ENCODE measurements at places on chromosomes 5 and 9. TPM values are rescaled to one million over a fixed set of nuclear protein-coding genes. Genes with fewer than 3 reads are reported as not detected.

DNA sequence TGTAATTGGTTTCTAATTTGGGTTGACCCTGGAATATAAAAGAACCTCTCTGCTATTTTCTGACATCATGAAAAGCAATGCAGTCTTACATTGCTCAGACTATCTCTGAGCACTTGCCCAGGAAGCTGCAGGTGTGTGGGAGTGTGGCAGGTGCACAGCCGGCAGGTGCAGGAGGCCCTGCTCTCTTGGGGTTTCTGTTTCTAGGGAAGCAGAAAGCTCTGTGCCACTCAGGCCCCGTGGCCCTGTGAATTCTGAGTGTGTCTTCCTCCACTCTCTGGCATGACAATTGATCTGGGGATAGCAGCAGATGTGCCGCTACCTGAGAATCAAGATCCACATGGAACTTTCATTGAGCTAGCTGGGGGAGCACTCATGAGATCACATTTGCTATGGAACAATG, 45.7 kb upstream of the IRX2 start:
- H3K36me3 ChIP-seq: no peaks in the 10 kb centered on the region
- no peaks in the 10 kb centered on the region for H3K27me3 ChIP-seq
- H3K4me1 ChIP-seq: no peaks in the 10 kb centered on the region
- H3K27ac ChIP-seq: no peak overlapping the region
- no peak overlapping the region for H3K4me3 ChIP-seq
- no peak for DNase-seq

- H3K4me1 ChIP-seq: peaks cover 5% of the 10 kb centered on the region
- H3K36me3 ChIP-seq: no peaks in the 10 kb centered on the region
- H3K4me3 ChIP-seq: peak overlapping the region; percentile 38
- no peak for DNase-seq
These were observed 40.9 kb upstream of the FABP6 start for GRCh38 chr5:160188141-160189015.

- H3K4me1 ChIP-seq: no peaks in the 10 kb centered on the region
- no peaks in the 10 kb centered on the region for H3K27me3 ChIP-seq
- no peaks in the 10 kb centered on the region for H3K36me3 ChIP-seq
- no peak overlapping the region for H3K27ac ChIP-seq
- H3K4me3 ChIP-seq: no peak overlapping the region
These were observed 520.0 kb downstream of the SPOCK1 start for GRCh38 chr5:136979131-136979530.

GRCh38 chr9:22622815-22623214, 176.2 kb downstream of the DMRTA1 start:
- no peak overlapping the region for H3K27ac ChIP-seq
- no peak for DNase-seq
- H3K4me1 ChIP-seq: no peaks in the 10 kb centered on the region
- no peak overlapping the region for H3K4me3 ChIP-seq
- H3K27me3 ChIP-seq: no peaks in the 10 kb centered on the region
- no peaks in the 10 kb centered on the region for H3K36me3 ChIP-seq

DNA sequence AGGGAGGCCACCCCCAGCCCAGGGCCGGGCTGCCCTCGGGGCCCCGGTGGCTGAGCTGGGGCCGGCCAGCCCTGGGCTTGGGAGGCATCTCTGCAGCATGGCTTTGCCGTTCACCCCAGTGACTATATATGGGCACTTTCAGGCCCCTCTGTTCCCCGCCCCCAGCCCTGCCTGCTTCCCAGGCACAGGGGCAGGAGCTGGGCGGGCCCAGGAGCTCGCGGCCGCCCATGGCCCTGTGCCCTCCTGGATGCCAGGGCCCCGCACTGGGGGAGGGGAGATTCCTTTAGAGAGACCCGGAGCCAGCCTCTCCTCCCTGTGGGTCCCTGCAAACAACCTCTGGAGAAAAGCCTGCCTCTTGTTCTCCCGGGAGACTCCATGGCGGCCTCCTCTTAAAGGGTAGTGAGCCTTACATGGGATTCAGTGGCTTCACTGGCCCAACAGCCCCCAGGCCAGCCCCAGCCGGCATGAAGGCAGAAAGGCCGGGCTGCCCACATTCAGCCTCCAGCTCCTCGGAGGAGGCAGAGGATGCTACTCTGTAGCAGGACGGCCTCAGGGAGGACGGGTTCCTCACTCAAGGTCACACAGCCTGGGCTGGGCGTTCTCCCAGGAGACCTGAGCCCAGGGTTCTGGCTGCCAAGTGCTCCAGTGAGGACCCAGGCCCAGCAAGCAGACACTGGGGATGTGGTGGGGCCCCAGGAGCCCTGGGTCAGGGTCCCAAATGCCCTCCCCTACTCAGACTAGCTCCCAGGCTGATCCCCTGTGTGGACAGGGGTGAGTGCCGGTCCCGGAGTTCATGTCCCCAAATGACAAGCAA, 4.1 kb downstream of the NACC2 start:
- no peaks in the 10 kb centered on the region for H3K27me3 ChIP-seq
- peaks cover 65% of the 10 kb centered on the region for H3K4me1 ChIP-seq
- H3K27ac ChIP-seq: peak overlapping the region; percentile 88
- no peak for DNase-seq

GRCh38 chr5:32074401-32074800, 99.7 kb downstream of the GOLPH3 start:
- H3K27ac ChIP-seq: no peak overlapping the region
- peaks cover 2% of the 10 kb centered on the region for H3K27me3 ChIP-seq
- no peak for DNase-seq
- H3K4me1 ChIP-seq: no peaks in the 10 kb centered on the region
- H3K4me3 ChIP-seq: no peak overlapping the region

GRCh38 chr9:117028103-117028858, 341.2 kb downstream of the TRIM32 start:
- no peaks in the 10 kb centered on the region for H3K27me3 ChIP-seq
- H3K4me3 ChIP-seq: no peak overlapping the region
- DNase-seq: no peak
- no peaks in the 10 kb centered on the region for H3K36me3 ChIP-seq

DNA sequence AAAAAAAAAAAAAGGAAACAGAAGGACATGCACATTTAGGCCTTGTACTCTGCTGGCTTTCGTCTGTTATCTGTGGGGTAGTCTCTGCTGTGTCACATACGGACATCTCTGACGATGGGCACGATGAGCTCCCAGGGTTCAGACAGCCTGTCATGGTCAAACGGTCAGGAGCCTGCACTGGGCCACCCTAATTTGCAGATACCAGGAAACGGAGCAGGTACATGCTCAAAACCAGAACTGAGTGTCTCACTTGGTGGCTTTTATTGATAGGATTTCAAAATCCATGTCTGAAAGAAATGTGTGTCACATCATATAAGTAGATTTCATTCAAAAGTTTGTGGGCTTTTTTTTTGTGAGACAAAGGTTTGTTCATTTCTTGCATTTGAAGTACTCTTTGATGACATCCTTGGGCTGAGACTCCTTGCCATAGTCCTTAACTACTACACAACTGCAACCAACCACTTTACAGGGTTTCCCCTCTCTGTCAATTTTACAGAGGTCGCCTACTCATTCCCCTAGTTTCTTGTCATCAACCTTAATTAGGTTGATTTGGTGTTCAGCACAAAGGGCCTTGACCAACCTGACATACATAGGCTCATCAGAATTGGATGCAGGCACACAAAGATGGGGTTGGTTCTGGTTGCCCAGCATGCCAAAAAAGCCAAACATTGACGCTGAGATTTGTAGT, 9.0 kb downstream of the CKMT2 start:
- no peaks in the 10 kb centered on the region for H3K36me3 ChIP-seq
- H3K27ac ChIP-seq: no peak overlapping the region
- no peak overlapping the region for H3K4me3 ChIP-seq

DNA sequence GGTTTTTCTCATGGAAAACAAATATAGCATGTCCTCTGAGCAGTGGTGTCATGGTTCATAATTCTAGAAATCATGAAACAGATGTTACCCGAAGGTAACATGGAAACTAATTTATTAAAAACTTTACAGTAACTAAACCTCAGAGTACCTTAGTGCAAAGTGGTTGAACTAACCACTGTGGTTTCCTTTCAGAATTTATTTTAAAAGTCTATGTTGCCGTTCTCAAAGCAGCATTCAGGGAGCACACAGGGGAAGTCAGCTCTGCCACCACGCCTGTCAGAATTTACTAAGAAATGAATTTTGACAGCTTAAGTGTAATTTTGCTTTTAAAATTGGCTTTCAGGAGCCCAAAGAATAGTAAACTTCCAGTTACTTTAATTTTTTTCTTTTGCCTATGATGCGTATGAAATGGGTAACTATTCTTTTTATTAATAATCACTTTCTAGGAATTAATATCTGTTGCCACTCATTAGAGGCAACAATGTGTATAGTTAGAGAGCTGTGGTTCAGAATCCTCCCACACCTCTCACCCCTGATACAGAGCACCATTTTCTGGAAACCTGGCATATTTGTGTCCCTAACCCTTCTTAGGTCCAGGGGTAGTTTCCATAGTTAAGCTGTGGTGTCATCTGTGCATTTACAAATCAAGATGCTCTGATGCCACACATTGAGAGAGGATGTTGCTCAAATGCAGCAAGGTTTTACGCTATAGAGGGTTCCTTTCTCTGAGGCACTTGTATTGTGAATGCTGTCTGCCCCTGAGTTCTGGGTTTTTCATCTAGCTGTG, 202.6 kb downstream of the ZSWIM6 start:
- H3K36me3 ChIP-seq: peaks cover 2% of the 10 kb centered on the region
- H3K4me3 ChIP-seq: no peak overlapping the region
- H3K4me1 ChIP-seq: no peaks in the 10 kb centered on the region
- no peak for DNase-seq
- H3K27me3 ChIP-seq: no peaks in the 10 kb centered on the region
- H3K27ac ChIP-seq: no peak overlapping the region

DNA sequence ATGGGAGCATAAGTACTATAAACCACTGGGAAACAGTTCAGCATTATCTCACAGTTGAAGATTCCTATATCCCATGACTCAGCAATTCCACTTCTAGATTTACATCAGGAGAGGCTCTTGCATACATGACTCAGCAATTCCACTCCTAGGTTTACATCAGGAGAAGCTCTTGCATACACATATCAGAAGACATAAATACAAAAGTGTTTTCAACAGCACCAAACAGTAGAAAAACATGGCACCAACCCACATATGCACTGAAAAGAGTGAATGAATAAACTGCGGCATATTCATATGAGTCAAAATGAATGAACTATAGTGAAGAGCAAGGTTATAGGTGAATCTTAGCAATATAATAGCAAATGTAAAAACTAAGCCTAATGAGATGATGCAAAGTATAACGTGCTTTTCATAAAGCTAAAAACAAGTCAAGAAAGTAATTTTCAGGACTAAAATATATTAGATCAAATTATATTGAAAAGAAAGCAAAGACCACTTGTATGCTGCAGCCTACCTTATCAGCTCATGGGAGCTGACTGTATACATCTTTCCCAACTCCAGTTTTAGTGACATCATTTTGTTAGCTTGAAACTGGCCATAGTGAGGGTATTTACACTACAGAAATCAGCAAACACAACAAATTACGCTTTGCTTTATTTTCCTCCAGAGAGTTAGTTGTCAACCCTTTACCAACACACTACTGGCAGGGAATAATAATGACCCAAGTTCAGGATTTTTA, 95.8 kb downstream of the ANKRD18B start:
- H3K27me3 ChIP-seq: peaks cover 4% of the 10 kb centered on the region
- H3K36me3 ChIP-seq: no peaks in the 10 kb centered on the region
- no peak overlapping the region for H3K27ac ChIP-seq
- no peak overlapping the region for H3K4me3 ChIP-seq
- DNase-seq: no peak

DNA sequence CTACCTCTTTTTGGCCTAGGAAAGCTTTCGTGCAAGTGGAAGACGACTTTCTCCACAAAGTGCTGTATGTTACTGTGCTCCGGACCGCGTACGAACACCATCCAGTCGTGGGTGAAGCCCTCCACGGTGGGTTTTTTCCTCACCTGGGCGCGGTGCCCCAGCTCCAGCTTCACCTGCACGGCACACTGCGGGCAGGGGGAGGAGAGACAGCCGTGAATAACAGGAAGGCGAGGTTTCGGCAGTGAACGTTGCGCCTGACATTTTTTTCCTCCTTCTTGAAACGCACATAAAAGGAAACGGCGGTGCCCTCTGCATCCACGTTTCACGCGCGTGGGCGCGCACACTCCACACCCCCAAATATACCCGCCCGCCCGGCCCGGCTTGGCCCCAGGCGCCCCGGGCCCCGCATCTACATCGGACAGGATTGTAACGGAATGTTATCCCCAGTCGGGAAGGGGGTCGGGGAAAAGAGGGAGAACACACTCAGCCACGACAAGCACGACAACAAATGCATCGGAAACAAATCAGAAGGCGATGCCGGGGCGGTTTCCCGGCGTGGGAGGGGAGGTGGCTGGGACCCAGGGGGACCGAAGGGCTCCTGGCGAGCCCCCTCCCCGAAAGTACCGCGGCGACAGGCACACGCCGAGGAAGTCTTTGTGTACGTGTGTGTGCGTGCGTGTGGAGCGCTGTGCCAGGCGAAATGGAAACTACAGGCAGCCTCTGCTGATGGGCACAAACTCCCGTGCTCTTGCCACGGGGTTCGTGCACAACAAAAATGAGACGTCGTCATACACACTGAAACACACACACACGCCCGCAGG, 1.4 kb downstream of the MLLT3 start:
- H3K27me3 ChIP-seq: peaks cover 2% of the 10 kb centered on the region
- H3K27ac ChIP-seq: no peak overlapping the region
- H3K4me3 ChIP-seq: peak overlapping the region; percentile 51

DNA sequence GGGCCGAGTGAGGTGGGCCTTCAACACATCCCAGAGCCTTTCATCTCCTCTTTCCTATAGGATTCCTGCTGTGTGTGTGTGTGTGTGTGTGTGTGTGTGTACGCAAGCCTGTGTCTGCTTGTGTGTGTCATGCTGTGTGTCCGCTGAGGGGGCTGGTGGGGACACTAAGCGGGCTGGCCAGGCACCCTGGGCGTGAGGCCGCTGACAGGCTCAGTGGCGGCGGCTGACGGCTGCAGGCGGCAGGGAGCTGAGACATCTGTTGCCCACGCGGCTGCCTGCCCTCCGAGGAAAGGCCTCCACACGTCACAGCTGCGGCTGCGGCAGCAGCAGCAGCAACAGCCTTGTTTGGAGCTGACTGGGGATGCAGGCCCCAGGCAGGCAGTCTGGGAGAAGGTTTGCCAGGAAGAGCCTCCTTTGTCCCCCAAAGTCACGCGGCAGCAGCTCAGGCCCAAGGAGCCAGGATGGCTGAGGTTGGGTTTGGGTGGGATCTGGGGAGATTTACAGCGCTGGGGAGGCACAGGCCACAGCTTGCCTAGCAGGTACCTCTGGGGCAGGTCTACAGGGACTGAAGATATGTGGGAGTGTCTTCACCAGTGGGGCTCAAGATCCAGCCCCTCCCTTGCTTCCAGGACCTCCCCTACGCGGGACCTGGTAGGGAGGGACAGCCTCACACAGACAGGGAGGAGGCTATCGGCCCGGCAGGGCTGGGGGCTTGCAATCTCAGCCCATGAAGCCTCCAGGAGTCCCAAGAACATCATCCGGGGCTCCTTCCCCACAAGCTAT, 1.8 kb downstream of the PDLIM4 start:
- H3K4me3 ChIP-seq: peak overlapping the region; percentile 48
- no peak for DNase-seq
- no peaks in the 10 kb centered on the region for H3K4me1 ChIP-seq
- no peak overlapping the region for H3K27ac ChIP-seq
- H3K27me3 ChIP-seq: no peaks in the 10 kb centered on the region
- no peaks in the 10 kb centered on the region for H3K36me3 ChIP-seq

The EIF4E1B gene
- total RNA-seq: not detected

The SPINK4 gene
- total RNA-seq: not detected

The SLC6A19 gene
- total RNA-seq: 0.23 TPM

The LMNB1 gene
- total RNA-seq: 122 TPM

The AJM1 gene
- total RNA-seq: 7.2 TPM
